H54 (cell line): ENCODE measurements at places on chromosomes 12 and 14.

DNA sequence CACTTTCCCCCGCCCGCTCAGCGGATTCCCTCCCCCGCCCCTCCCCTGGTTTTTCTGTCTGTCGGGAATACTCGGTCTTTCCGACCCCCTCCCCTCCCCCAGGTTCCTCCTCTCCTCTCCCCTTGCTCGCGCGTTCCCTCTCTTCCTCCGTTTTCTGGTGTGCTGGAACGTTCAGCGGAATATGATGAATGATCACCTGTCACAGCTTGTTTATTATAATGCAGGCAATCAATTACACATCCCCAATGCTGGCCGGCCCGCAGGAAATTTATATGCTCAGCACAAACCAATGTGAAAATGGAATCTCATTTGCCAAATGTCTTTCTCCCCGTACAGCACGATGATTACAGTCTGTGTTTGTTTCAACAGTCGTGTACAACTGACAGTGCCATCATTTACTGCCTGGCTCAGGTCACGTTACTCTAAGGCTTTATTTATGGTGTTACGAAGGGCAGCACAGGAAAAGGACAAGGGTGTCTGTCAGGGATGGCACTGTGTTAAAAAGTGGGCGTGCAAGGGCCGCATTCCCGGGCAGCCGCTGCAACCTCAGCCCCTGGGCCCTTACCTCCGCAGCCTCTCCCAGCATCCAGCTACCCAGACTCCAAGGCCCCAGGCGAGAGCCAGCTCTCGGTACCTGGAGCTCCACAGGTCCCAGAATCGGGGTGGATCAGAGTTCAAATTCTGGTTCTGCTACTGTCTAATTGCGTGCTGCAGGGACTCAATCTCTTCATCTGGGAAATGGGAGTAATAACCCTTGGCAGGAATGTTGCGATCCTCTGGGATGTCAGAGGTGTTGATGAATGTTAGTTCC is 24.7 kb upstream of the MAP1LC3B2 start:
- DNase-seq: no peak

GRCh38 chr12:1724250-1724649 is 33.4 kb downstream of the ADIPOR2 start:
- no peak for DNase-seq

GRCh38 chr12:60475825-60476224 is 880.0 kb downstream of the SLC16A7 start:
- no peak for DNase-seq

- no peak for DNase-seq
These were observed 6.7 kb upstream of the C12orf50 start for GRCh38 chr12:88035907-88036289.

DNA sequence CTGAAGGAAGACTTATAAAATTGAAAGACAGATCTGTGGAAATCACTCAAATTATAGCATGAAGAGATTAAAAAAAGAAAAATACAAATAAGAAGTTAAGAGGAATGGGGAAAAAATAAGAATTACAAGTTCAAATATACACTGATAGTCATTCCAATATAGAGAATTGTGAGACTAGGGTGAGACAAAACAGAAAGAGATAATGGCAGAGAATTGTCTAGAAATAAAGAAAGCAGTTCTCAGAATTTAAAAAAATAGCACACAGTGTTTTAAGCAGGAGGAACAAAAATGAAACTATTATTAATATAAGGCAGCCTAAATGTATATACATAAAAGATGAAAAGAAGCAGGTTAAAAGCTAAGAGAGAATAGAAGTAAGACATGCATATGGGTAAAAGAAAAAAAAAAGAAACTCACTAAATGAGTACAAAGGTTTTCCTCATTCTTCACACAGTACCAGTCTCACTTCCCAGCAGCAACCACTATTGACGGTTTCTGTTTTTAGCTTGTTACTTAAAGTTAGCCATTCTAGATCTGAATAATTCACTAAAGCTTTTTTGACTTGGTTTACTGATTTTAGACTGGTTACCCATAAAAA is 31.1 kb downstream of the SLC38A4 start:
- DNase-seq: no peak

- DNase-seq: no peak
These were observed 91.0 kb downstream of the TTLL5 start for GRCh38 chr14:75752086-75752485.

- DNase-seq: no peak
These were observed 38.5 kb upstream of the FRS2 start for GRCh38 chr12:69431591-69432222.
